Stimulated activated CD8-positive, alpha-beta memory T cell treated with anti-CD3 and anti-CD28 coated beads, Interleukin-2, amount 100 ng/mL, for 1 hour (primary cell): ENCODE measurements at places on chromosomes 16 and 17.

- no peak for DNase-seq
Observed at GRCh38 chr17:13797863-13798262, 196.1 kb upstream of the HS3ST3A1 start.

- DNase-seq = no peak
Observed at GRCh38 chr16:48358419-48358818, 26.8 kb downstream of the SIAH1 start.

GRCh38 chr16:49464877-49465504 lies 91.4 kb downstream of the C16orf78 start:
- no peak for DNase-seq

GRCh38 chr16:24986512-24987303 lies 28.5 kb downstream of the ARHGAP17 start:
- DNase-seq = no peak

- DNase-seq = no peak
Observed at GRCh38 chr17:63984651-63985386, 12.1 kb upstream of the SCN4A start.

DNA sequence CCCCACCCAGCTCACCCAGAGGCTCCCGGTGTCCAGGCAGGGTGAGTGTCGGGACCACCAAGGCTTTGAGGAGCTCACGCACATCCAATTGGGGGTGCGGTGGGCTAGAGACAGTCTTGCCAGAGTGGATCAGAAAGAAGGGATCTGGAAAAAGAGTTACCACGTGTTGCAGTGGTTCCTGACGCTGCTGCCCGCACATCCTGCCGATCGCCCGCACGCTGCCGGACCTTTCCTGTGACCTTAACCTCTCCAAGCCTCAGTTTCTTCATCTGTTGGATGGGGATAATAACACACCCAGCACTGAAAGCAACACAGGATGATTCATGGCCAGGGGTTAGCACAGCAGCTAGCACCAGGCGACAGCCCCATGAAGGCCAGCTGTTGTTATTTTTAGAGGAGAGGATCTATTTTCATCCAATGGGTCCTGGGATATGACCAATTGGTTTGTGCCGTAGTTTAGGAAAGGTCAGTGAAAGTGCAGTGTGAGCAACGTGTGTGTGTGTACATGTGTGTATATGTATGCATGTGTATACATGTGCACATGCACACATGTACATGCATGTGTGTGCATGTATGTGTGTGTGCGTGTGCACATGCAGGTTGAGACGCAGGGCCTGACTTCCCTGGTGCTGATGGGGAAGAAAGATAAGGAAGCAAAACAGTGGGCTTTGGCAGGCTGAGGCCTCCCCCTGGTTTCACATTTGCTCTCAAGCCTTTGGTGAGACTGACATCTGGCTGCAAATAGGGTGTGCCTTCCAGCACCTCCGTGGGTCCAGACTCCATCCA lies 2.5 kb downstream of the ITGAX start:
- no peak for DNase-seq

DNA sequence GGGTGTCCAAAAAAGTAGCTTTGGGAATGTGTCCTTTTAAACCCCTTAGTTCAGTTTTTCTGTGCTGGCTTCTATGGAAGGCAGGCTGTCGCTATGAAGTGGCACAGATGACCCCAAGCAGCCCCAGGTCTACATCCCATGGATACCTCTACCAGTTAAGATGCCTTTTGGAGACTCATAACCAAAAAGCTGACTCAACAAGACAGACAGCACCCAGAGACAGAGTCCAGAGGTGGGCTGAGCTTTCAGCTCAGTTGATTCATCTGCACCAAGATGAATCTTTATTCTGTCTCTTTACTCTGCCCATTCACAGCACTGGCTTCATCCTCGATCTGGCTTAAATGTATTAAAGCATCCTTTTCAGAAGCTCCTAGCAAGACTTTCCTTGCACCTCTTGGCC lies 29.8 kb upstream of the RBBP6 start:
- DNase-seq = no peak

DNA sequence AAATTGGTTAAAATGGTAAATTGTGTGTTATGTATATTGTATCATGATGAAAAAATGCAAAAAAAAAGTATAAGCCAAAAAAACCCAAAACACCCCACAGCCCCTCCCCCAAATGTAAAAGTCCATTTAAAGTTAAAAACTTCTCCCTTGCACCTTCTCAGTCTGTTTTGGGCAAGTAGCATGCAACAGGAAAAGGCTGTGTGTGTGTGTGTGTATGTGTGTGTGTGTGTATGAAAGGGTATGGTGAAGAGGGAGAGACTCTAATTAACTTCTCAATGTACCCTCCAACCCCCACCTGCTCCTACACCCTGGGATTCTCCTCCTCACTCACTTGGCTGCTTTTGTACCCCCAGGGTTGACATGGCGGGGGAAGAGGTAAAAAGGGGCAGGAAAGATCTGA lies 9.2 kb upstream of the GGT6 start:
- no peak for DNase-seq

DNA sequence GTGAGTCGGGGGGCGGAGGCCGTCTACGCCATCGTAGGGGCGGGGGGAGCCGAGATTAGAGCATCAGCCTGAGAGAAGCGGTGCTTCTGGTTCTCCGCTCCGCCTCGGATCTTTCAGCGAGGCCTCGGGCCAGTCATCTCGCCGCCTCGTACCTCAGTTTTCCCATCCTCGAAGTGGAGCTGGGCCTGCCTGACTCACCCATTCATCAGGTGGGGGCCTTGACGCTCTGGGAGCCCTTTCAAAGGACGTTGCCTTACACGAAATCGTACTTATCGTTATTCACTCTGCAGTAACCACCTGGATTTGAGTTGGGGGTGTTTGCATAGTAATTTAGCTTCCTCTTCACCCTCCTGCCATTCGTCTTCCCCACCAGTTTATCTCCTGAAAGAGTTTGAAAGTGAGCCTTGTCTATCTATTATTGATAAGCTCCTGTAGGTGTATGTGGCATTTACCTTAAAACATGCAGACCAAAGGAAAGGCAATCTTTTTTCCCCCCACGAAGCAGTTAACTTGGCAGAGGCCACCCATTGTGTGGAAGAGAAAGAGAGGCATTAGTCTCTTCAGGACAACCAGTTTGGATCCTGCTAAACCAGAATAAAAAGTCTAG lies 674 bp downstream of the TAF15 start:
- no peak for DNase-seq

GRCh38 chr17:77494664-77495435 lies 354.1 kb downstream of the SEC14L1 start:
- DNase-seq = peak; percentile 41

DNA sequence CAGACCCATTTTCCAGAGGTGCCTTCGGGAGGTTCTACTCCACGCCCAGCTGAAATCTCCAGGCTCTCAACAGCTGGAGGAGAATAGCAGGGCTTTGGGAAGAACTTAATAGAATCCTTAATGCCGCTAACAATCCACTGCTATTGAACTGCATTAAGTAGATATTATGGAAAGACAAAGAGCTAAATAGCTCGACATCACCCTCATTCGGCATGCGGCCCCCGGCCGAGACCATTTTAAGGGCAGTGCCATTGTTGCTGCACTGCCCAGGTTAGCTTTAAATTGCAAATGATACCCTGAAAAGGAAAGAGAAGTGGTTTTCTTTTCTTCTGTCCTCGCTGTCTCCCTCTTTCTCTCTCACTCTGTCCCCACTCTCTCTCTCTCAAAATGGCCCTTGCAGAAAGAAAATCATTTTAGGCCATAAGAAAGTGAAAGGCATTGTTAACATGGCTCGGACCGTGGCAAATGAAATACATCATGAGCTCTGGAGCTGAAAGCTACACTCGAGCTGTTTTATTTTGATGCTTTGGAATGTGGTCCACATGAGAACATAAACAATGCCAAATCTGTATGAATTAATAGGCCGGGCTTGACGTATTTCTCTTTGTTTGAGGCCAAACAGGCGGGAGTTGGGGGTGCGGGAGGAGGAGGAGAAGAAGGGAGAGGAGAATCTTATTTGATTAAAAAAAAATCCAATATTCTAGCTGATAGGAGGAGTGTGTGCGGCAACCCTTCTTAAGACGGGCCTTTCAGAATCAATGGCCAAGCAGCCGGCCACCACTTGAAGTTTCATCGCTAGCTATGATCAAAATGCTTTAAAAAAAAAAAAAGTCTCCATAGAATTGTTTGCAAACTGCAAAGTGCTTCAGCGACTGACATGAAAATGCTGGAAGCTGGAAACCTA lies 298.8 kb upstream of the IRX3 start:
- no peak for DNase-seq

GRCh38 chr17:76845541-76846017 lies 22.6 kb upstream of the MGAT5B start:
- DNase-seq = no peak

- no peak for DNase-seq
Observed at GRCh38 chr16:16015849-16016248, 66.4 kb downstream of the ABCC1 start.

- DNase-seq = no peak
Observed at GRCh38 chr17:64147110-64148016, 17.4 kb upstream of the ERN1 start.

DNA sequence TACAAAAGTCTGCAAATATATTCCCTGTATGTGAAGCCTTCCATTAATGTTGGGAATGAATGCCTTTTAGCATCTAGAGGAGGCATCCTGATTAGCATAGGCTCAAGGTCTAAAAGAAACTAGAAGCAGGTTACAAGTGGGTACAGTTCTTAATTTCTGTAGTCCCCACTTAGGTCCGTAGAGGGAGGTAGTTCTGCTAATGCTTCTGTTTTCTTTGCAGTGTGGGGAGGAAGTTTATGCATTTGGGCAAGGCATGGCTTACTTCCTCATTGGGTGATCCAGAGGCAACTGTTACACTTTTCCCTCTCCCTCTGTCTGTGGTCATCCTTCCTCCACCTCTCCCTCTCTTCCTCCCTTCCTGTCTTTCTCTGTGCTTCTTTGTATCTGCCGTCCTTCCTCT lies 108.4 kb upstream of the ZKSCAN2 start:
- DNase-seq = no peak

- no peak for DNase-seq
Observed at GRCh38 chr17:49117587-49118230, 14.9 kb upstream of the B4GALNT2 start.

GRCh38 chr16:85913141-85913601 lies 14.2 kb downstream of the IRF8 start:
- DNase-seq = no peak

GRCh38 chr17:42680331-42680808 lies 1.3 kb downstream of the CCR10 start:
- DNase-seq = no peak

- no peak for DNase-seq
Observed at GRCh38 chr17:4534928-4535666, 20.1 kb downstream of the MYBBP1A start.

DNA sequence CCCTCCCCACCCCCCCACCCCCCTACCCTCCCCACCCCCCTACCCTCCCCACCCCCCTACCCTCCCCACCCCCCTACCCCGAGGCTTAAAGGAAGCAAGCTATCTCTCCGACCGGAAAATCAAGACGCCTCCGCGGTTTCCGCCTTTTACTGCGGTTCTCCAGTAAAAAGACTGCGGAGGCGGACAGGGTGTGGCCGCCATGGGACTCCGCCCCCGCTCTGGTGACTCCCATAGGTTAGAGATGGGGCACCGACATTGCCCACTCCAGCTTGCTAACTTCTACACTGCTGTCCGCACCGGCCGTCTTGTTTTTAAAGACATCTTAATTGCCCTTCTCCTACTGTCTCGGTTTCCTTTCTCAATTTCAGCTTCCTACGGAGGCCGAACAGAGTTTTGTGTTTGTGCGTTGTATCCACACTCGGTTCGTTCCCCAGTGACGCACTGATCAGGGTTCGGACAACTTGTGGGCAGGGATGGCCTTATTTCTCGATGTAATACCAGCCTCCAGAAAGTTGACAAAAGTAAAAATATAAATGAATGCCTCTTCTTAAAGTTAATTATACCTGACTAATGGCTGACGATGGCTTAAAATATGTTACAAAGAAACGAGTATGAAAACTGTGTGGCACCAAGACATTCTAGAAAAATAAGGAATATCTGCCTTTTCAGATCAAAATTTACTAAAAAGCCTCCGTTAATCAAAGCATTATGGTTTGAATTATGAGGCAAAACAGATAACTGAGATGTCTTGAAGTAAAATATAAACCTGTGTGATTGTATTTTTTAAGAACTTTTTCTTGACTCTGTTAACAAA lies 1.1 kb upstream of the ZNF200 start:
- no peak for DNase-seq

DNA sequence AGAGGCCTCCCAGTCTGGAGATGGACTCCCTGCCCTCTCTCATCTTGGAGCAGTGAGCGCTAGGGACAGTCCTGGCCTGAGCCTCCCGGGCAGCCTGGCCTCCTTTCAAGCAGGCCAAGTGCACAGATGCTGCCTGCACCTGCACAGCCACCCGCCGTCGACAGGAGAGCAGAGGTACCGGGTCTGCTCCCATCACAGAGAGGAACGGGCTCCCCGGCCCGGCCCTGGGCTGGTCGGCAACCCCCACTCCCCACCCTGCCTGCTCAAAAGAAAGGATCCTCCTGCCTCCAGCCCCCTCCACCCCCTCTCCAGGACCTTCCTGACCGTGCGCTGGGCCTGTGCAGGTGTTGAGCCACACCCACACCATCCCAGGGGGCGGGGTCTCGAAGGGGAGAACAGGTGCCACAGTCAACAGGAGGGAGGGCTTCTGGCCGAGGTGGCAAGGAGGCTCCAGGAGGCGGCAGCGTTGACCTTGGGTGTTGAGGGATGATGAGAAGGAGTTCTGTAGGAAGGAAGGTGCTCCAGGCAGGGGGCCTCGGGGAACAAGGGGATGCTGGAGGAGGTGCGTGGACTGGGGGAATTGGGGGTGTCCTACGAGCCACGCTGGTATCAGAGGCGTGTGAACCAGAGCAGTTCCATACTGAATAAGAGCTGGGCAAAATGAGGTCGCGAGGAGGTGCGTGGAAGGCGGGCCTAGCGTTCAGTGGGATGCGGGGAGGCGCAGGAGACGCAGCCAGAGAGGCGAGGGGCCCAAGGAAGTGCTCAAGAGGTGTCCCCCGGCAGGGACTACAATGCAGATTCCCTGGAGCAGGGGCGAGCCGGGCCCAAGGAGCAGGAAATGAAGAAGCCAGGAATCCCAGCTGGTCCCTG lies 967 bp upstream of the CDH15 start:
- no peak for DNase-seq

DNA sequence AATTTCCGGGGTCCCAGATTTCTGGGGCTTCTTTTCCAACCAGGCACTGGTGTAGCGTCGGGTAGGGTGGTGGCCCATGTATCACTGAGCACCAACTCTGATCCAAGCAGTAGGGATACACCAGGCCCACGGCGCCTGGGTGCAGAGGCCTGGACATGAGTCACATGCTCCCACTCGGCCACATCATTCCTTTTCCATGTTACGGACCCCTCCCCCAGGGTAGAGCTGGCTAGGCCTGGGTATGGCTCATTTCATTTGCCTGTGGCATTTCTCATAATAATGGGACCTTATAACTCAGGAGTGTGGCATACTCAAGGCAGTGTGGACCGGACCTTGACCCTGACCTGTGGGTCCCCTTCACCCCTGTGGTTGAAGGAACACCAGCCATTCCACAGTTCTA lies 18.0 kb upstream of the NDRG4 start:
- DNase-seq = no peak

GRCh38 chr17:78414178-78415162 lies 36.0 kb downstream of the PGS1 start:
- DNase-seq = peak; percentile 20
